ENCODE measurements at places on chromosomes 2 and 18.
A peak's percentile ranks its signal among the peaks of the same experiment; 100 is the strongest.

DNA sequence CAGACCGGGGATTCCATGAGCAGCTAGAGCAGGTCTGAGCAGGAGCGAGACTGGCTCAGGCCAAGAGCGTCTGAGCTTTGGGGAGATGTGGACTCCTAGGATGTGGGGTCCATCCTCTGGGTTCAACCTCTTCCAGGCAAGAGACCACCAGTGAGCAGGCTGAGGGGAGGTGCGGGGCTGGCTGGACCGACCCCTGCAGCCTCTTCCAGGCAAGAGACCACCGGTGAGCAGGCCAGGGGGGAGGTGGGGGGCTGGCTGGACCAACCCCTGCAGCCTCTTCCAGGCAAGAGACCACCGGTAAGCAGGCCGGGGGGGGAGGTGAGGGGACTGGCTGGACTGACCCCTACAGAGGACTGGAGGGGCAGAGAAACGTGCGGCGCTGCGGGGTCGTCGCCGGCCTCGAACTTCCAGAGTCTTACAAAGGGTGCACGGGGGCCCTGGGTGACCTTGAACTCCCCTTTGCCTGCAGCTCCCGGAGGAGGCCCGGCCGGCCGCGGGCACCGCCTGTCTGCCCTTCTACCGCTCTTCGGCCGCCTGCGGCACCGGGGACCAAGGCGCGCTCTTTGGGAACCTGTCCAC, 63.4 kb downstream of the TPO start:
- no peak for DNase-seq

DNA sequence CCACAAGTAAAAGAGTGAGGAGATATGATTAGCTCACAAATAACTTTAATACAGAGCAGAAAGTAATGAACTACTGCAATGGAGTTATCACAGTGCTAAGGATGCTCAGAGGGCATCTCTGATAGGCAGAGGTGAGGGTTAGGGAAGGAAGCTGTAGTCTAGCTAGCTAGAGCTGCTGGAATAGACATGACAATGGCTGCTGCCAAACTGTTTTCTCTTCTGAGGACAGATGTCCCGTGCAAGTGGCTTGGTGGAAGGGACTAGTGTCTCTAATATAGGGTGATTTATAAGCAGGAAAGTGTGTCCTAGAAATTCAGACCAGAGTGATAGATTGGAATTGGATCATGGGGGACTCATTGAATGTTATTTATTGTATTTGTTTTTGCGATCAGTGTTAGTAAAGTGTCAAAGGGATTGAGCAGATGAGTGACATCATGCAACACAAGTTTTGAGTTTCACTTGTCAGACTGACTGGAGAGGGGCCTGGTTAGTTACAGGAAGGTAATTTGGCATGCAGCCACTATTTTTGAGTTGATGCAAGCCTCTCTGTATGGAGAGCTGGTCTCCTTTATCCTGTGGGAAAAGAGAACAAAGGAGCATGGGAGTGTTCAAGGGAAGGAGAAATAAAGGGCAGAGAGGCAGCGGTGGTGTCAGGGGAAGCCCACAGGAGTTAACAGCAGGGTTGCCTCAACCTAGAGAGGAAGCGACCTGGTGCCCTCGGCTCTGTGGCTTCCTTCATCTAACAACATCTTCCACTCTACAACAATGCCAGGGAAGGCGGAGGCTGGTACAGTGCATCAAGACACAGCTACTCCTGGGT, 1.9 kb downstream of the CTLA4 start:
- peak; percentile 71 for DNase-seq

DNA sequence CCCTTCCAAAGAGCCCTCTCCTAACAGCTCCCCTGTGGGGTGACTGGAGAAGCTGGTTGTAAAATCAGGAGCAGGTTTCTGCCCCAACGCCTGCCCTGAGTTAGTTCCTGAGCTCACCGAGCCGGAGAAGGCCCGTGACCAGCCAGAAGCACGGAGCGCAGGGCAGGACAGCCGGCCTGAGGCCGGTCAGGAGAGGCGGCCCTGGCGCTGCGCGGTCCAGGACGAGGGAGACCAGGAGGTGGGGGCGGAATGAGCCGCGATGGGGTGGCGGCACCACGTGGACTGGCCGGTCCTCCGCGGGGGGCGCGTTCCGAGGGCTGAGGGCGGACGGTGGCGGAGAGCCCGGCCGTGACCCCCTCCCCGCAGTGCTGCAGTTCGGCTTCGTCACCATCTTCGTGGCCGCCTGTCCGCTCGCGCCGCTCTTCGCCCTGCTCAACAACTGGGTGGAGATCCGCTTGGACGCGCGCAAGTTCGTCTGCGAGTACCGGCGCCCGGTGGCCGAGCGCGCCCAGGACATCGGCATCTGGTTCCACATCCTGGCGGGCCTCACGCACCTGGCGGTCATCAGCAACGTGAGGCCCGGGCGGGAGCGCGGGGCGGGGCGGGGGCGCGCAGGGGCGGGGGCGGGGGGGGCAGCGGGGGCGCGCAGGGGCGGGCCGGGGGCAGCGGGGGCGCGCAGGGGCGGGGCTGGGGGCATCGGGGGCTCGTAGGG, 29.0 kb downstream of the ANO7 start:
- no peak for DNase-seq

DNA sequence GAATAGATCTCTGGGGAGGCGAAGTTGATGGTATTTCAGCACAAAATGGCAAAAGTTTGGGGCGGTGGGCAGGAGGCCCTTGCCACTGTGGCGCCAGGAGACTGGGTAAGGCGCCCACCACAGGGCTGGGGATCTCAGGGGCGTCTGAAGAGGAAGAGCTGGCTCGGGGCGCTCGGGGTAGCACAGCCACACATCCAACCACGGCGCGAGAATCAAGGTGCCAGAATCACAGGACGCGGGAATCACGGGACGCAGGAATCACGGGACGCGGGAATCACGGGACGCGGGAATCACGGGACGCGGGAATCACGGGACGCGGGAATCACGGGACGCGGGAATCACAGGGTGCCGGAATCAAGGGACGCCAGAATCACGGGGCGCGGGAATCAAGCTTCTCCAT, 174.4 kb downstream of the TMEM18 start:
- DNase-seq, result no peak

GRCh38 chr18:58148954-58149471, 105.0 kb downstream of the NEDD4L start:
- DNase-seq, result no peak

GRCh38 chr2:239991689-239992314, 33.3 kb downstream of the NDUFA10 start:
- no peak for DNase-seq

DNA sequence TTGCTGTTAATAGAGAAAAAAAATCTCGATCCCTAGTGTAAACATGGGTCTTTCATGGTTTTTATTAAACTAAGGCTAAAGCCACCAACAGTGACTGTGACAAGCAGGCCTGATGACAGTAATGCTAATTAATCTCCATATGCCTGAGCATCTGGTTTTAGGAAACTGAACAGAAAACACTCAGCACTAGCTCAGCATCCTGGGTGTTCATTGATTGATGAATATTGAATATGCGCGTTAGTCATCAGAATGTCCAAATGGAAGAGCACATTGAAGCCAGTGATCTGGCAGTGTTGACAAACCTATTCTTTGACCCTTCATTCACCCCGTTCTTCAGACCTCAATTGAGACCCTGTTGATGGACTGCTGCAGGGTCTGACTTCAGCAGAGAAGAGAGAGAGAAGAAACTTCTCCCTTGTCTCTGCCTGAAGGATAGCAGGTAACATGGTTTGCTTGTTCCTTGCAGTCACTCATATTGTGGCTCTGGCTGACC, 283.8 kb downstream of the RDH14 start:
- DNase-seq, result no peak

- no peak for DNase-seq
Measured at GRCh38 chr18:12786669-12787068, 83.8 kb downstream of the PSMG2 start.

GRCh38 chr2:233084488-233084887, 24.3 kb downstream of the INPP5D start:
- peak; percentile 68 for DNase-seq

GRCh38 chr18:76589866-76590265, 94.8 kb upstream of the ZNF516 start:
- DNase-seq, result no peak

- no peak for DNase-seq
Measured at GRCh38 chr2:183495589-183496267, 371.5 kb downstream of the NUP35 start.

- no peak for DNase-seq
Measured at GRCh38 chr2:188919824-188920223, 54.3 kb upstream of the COL3A1 start.

GRCh38 chr18:56162311-56163265, 475.8 kb downstream of the TXNL1 start:
- DNase-seq, result no peak

- no peak for DNase-seq
Measured at GRCh38 chr2:118593257-118593656, 254.2 kb downstream of the EN1 start.

- DNase-seq, result no peak
Measured at GRCh38 chr18:32302806-32303205, 113.0 kb downstream of the MEP1B start.

DNA sequence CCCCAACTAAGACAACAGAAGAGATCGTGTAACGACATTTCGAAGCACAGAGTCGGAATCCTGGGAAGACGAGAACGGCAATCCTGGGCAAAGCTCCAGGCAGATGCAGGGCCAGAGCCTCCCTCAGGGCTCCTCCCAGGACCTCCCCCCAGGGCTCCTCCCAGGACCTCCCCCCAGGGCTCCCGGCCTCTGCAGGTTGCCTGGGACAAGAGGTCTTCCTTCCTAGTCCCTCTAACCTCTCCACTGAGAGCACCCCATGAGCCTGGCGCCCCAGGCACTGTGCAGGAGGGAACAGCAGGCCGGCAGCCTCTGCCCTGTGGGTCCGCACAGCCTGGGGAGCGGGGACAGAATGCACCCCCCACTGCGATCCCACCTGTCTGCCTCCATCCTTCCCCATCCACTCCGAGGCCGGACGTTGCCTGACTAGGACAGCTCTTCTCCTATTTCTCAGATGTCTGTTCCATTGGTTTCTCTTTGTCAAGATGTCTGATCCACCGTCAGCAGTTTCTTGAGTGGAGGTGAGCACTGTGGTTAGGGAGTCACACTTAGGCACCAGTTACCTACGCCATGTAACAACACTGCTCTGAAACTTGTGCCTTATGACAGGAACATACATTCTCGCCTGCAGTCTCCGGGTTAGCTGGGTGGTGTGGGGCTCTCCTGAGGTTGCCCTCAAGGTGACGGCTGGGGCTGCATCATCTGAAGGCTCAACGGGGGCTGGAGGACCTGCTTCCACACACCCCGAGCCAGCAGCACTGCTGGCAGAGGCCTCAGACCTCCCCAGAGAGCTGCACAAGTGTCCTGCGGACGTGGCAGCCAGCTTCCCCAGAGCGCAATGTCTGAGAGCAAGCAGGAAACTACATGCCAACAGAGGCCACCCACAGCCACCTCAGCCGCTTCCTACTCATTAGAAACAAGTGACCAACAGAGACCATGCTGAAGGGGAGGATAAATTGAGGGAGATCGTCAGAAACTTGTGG, 28.9 kb downstream of the ADI1 start:
- no peak for DNase-seq

DNA sequence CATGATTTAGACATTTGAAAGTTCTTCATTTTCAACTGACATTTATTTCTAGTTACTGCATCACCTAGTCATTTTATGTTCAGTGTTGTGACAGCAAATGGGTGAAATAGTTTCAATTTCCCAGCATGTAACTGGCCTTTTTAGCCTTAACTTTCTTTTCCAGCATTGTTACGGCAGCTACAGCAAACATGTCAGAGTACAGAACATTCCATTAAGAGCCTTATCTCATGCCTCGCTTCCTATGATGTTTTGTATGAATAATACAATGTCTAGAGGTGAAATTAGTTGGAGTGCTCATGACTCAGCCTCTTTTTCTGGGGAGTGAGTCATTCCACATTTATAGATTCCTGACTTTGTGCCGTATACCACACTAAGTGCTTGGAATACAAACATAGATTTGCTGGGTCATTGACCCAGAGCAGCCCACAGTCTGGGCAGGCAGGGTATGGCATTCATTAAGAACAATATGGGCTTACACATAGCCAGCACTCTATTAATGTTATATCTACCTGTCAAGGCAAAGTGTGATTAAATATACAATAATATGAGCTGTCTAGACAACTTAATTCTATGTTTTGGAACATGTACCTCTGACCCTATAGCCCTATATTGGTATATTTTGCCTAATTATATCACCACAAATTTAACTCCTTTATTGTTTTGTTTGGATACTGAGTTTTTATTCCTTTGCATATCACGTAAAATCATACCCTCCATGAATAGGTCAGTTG, 72.2 kb downstream of the MAP2 start:
- no peak for DNase-seq

DNA sequence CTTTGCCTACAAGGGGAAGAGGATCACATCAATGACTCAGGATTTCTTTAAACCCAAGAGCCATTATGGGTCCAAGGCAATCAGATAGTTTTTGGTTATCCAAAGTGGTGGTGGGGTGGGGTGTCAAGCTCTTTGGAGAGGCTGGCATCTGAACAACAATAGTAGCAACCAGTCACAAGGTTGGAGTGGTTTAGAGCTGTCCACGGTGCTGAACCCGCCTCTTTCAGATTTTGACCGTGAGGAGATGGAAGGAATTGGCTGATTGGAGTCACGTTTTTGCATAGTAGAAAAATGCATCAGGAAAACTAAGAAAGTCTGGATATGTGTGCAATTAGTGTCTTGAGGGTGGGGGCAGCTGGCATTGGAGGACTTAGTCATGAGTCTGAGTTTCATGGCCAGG, 159.9 kb downstream of the LOXHD1 start:
- DNase-seq, result peak; percentile 17

DNA sequence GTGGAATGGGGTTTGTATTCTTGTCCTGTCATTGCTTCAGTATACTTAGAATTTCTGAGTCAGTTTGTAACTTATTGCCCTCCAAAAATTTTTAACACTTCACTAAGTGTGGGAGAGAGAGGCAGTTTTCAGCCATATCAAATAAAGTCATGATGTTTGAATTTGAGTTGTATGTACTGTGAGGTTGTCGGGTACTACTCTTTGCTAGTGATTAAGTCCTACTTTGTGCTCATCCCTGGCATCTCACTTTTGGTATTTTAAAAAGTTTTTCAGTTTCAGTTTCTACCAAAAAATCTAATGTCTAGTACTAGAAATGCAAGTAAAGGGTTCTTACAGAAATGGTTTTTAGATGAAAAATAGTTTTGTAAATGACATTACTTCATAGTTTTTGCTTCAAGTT, 40.7 kb downstream of the EIF5B start:
- DNase-seq, result no peak

- DNase-seq, result no peak
Measured at GRCh38 chr2:206004004-206004693, 81.8 kb downstream of the INO80D start.

DNA sequence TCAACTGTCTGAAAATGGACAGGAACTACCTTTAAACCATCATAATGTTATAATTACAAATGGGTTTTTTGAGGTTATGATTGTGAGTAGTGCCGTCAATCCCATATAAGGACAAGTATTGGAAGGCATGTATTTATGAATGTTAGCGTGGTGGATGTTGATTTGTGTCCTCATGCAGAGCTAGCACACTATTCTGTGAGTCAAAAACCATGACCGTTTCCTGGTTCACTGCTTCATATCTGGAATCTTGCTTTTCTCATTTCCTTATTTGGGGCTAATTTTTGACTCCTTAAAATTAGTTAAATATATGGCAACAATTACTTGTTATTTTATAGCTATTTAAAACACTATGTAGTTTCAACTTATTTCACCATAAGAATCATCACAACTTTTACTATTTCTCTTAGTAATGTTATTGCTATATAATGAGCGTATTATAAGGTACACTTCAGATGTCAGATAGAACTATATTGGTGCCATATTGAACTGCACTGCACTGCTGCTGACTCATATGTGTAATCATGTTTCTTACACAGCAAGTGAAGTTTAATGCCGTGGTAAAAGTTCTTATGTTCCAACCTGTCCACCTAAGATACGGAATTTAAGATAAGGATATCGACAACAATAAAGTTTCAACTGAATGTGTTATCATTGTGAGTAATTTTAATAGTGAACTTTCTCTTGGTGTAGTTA, 192.8 kb downstream of the PTGR3 start:
- no peak for DNase-seq

All from T-cell (primary cell).